ENCODE measurements at places on chromosomes 4 and X. TPM values are rescaled to one million over a fixed set of nuclear protein-coding genes. Genes with fewer than 3 reads are reported as not detected.

JADE3 gene
- 1.4 TPM for polyA plus RNA-seq

DNA sequence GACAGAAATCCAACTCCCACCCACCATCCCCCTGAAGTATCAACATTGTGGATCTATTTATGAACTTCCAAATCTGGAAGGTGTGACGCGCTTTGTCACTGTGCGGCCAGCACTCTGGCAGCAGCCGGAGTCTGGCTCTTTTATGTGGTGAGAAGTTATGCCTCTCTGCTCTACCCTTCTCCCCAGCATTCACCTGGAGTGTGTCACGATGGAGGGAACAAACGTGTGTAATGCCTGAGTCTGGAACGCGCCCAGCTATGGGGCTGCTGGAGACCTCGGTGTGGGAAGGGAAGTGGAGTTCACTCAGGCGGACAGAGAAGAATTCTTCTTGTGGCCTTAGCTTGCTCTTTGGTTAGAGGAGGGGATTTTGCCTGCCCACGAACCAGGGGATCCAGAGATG lies 222.1 kb upstream of the RPL34 start:
- no peak for DNase-seq

COX7B2 gene
- polyA plus RNA-seq: not detected

- DNase-seq: no peak
Observed at GRCh38 chrX:1912193-1912592, 297.3 kb downstream of the ASMT start.

CXCL1 gene
- 1.9 TPM for polyA plus RNA-seq

DNA sequence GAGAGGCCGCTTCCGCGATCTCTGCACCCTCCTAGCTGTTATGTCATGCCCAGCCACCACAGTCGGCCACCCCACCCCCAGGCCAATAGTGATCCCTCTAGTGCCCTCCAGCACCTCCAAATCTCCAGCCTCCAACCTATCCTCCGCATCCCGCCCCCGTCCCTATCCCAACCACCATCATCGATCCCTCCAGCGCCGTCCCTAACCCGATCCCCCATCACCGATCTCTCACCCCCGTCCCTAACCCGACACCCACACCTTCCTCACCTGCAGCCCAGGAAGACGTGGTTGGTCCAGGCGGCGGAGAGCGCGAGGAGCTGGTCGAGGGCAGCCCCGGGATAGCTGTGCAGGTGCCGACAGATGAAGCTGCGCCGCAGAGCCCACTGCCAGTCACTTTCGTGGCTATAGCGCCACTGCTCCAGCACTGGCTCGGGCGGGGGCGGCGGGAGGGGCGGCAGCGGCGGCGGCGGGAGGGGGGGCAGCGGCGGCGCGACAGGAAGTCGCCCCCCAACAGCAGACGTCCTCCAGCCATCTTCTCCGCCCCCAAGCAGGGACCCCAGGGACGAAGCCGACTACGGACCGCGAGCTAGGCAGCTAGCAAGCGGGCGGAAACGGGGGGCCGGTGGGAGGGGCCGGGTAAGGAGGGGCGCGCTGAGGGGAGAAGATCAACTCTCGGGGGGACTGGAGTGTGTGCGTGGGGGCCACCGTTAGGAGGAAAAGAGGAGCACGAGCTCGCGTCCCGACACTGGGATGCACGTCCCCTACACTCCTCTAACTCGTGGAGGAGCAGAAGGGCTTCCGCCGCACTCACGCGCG lies 552 bp downstream of the NKRF start:
- DNase-seq: peak; percentile 32

- DNase-seq: no peak
Observed at GRCh38 chr4:133062851-133063250, 86.2 kb upstream of the PCDH10 start.

- no peak for DNase-seq
Observed at GRCh38 chr4:111450867-111451266, 694.4 kb upstream of the FAM241A start.

Data from heart left ventricle (tissue), 16 donors.